ENCODE measurements at places on chromosomes 1 and 21.

DNA sequence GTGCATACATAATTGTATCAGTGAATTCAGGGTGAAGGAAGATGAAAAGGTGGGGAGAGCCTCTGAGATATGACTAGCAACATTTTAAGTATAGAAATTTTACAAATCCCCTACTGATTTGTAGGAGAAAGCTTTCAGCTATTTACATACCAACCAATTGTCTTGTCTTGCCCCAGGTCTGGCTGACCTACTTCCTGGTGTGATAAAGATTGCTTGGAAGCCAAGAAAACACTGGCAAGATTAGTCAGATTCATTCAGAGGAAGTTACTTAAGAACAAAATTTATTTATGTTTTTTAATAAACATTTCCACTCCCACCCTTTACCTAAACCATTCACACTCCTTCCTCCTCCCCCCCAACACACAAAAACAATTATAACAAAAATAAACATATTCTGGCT, 17.5 kb downstream of the PTGS2 start:
- no peak for DNase-seq

- no peak for DNase-seq
Measured at GRCh38 chr1:93749487-93749886, 67.8 kb upstream of the BCAR3 start.

- no peak for DNase-seq
Measured at GRCh38 chr1:24427545-24427862, 11.9 kb downstream of the NIPAL3 start.

GRCh38 chr1:8097077-8097799, 71.1 kb upstream of the ERRFI1 start:
- no peak for DNase-seq

DNA sequence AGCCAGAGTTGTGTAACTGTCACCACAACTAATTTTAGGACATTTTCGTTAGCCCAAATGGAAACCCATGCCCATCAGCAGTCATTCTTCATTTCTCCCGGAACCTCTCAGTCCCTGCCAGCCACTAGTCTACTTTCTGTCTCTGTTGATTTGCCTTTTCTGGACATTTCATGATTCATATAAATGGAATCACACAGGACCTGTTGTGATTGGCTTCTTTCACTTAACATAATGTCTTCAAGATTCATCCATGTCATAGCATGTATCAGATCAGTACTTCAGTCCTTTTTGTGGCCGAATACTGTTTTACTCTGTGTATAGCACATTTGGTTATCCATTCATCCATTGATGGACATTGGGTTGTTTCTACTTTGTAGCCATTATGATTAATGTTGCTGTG, 7.1 kb downstream of the SLC66A1 start:
- DNase-seq, result no peak

- no peak for DNase-seq
Measured at GRCh38 chr1:69766431-69767180, 198.9 kb downstream of the LRRC7 start.

DNA sequence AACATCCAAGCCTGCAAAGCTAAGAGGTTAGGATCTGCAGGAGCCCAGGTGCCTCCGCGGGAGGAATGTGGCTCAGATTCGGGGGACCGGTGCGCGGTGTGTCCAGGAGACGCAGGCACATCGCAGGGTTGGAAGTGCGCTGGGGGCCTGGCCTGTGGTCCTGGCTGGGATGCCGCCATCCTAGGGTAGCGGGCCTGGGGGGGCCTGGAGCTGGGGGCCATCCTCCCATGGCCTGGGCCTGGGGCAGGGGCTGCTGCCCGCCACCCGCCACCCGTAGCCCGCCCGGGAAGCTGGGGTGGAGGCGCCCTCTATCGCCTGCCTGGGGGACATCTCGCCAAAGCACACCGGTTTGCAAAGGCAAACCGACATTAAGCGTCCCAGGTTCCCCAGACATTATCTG, 170.6 kb upstream of the ARHGEF16 start:
- DNase-seq, result no peak

DNA sequence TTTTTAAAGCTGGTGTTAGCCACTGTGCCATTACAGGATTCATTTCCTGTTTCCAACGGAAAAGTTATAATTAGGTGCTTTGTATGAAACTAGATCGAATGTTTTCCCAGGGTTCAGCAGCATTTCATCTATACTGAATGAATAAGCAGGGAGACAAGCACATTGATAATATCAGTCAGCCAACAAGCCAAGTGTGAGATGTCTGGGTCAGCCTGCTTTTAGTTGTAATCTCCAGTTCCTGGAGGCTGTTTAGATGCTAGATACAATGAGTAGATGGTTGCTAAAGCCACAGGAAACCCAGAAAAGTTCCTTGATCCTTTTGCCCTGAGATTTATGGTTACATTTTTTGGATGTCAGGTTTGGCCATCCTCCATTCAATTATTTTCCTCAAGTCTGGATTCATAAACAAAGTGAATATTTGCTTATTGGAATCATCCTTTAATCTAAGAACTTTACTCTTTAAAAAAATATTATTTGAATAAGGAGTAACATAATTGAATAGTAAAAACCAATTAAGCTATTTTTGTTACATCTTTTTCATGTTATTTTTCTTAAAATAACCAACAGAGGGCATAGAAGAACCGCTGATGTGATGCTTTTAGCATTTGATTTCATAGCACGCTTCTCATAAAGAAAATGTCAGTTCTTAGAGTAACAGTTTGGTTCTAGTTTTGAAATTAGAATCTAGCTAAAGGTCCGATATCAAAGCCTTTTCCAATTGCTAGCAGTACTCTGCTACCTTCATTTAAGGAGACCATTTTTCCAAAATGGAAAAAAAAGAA, 76.6 kb downstream of the HSPA13 start:
- DNase-seq, result no peak

- DNase-seq, result no peak
Measured at GRCh38 chr1:243725846-243726245, 124.2 kb downstream of the AKT3 start.

DNA sequence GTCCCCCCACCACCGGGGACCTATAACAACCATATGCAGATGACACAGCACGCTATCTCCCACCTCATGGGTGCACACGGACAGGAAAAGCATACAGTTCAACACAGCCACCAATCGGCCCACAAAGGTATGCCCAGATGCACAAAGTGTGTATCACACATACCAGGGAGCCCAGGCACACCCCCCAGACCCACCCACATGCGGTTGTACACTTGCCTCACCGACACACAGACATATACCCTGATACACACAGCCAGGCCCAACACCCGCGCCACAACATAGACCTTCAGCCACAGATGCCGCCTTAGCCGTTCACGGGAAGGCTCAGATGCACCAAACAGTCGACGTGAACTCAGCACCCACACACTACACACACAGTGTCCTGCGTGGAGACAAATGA, 5.5 kb downstream of the CROCC start:
- DNase-seq, result no peak

GRCh38 chr1:71014178-71014579, 33.4 kb downstream of the PTGER3 start:
- DNase-seq, result no peak

GRCh38 chr1:110616587-110616986, 10.4 kb upstream of the KCNA2 start:
- DNase-seq, result no peak

- DNase-seq, result no peak
Measured at GRCh38 chr1:206534552-206534951, 27.2 kb downstream of the RASSF5 start.

GRCh38 chr1:223364685-223365382, 858 bp upstream of the SUSD4 start:
- DNase-seq, result no peak

DNA sequence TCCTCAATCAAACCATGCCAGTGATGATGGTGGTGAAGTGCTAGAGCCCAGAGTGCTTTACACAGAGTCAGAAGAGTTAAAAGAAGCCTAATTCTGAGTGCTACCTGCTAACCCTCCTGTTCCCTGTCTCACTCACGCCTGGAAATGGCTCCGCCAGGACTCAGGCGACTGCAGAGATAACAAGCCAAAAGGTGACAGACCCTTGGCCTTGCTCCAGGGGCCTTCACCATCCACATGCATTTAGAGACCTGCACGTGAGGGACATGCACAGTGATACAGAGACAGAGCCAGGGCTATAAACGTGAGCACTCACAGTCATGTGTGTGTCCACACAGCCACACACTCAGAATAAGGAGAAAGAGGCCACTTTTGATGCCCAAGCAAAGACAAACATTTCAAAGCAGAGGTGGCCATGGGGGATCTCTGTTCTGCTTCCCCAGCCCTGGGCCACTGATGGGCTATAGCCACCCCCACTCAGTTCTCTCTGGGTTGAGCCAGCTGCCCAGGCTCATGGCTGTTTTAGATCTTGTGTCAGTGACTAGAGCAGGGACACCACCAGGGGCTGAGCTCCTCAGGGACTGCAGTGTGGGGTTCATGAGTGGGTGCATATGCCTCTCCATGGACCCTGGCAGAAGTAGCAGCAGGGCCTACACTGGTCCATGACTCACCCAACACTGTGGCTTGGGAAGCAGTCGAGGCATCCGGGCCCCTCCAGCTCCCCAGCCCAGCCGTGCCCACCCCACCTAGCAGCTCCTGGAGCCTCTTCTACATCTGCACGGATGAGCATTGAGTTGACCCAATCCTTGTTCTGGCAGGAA, 117.2 kb downstream of the EPHB2 start:
- DNase-seq, result no peak

GRCh38 chr1:67708606-67709005, 23.6 kb downstream of the GADD45A start:
- DNase-seq, result no peak

- no peak for DNase-seq
Measured at GRCh38 chr1:33560680-33561079, 88.2 kb downstream of the ZSCAN20 start.

DNA sequence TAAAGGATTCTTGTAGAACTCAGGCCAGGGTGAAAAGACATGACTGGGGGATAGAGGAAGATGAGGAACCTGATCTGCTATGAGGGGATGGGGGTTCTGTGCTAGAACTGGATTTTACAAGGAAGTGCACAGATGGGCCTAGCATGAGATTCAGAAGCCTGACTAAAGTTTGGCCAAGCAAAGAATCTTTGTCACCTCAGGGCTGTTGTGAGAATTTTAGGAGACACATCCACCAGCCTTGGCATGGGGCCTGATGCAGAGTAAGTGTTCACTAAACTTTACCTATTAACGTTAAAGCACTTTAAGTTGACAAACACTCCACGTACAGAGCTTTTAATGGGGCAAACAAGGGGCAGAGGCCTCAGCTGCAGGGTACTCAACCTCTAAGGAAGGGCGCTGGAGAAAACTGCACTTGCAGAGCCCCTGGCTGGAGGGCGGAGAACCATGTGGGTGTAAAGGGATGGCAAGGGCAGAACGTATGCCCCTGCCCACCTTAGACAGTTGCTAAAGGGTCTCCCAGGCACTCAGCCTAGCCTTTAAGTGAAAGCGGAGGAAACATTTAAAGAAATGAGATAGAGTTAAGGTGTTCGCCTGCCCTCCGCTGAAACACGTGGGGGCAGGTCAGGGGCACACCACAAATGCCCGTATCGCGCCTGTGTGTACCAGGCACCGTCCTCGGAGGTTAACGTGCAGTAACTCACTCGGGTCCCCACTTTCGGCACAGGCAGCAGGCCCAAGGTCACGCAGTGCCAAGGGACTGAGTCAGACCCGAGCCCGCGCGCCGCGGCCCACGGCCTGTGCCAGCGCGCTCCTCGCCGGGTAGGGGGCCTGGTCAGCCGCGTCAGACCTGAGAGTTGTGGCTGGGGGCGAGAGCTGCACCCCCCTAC, 990 bp upstream of the MRPS6 start:
- DNase-seq, result no peak

GRCh38 chr1:238018214-238018613, 127.5 kb upstream of the ZP4 start:
- DNase-seq, result no peak

- DNase-seq, result no peak
Measured at GRCh38 chr1:231958448-231958847, 331.9 kb downstream of the DISC1 start.

DNA sequence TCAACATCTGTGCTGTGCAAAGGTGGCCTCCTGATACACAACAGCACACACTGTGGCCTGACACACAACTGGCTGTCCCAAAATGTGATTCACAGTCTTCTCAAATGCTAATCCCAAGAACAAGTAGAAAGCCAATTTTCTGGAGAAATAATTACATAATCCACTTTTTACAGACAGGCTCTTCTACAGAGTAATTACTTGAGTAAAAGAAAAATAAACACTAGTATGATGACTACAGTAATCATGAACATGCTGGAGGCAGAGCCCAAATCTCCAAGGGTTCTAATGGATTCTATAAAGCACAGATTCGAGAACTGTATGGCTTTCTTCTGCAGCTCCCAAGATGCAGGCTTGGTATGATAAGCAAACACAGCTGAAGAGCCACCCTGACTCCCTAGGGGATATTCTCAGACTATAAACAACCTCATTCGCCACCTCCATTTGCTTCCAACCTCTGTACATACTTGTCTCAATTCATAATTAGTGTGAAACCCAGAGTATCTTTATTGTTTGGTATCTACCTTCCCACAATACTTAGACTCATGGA, 81.9 kb downstream of the SIPA1L2 start:
- DNase-seq, result no peak
